ENCODE measurements at places on chromosomes 4 and X.

DNA sequence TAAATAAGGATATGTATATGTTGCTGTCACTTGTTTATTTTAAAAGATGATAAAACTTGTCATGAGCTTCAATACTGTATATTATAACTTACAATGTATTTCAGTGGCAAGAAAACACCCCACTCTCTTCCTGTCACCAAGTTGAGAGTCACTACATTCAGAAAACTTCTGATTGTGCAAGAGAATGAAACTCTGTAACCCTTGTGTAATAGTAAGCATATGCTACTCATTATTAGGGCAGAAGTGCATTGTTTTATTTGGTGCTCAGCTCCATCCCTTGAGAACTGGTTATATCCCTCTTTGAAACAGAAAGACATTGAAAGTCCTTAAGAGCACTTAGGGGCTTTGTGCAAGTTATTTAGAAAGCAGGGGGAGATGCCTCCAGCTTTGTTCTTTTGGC, 594.5 kb downstream of the ARAP2 start:
- no peak for DNase-seq

DNA sequence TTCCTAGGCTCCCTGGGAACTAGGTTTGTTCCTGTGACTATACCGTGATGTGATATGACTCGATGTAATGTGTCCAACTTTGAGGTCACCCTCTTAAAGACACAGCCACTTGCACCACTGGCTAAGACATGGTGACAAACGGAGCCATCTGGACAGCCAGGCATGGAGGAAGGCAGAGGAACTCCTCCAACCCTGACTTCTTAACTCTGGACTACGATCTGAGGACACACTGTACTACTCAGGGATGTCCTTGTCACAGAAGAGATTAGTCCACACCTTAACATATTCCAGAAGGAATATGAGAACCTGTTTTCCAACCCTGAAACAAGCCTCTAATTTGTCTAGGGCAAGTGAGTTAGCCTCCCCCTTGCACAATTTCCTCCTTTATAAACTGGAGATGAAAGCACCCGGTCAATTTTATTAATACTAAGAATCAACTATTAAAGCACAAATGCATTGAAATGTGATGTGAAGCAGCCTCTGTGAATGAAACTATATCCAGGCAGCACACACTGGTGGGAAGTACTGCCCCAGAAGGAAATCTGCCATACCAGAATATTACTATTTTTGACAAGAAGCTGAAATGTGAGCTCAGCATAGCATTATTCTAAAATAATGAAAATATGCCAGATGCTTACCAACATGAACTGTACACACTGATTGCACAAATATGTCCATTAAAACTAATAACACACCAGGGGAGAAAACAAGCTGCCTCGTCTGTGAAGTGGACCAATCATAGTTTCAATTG, 47.3 kb downstream of the TSPAN5 start:
- no peak for DNase-seq

DNA sequence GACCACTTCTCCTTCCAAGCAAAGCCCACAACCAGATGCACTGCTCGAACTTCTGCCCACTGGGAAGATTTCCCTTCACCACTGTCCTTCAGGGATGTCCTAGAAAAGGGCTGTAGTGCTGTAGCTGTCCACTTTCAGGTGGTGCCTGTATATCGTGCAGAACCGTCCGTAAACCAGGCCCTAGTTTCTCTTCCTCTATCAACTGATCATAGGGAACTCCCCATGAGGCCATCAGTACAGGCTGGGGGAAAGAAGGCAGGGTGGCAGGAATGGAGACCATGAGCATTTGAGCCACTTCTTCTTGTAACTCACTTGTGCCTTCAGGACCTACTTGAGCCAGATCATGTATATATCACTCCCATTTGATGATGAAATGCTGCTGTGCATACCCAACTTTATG, 57.3 kb upstream of the FAM9B start:
- DNase-seq, result no peak

- DNase-seq, result peak; percentile 32
Observed at GRCh38 chr4:76905521-76905920, 7.6 kb upstream of the SOWAHB start.

DNA sequence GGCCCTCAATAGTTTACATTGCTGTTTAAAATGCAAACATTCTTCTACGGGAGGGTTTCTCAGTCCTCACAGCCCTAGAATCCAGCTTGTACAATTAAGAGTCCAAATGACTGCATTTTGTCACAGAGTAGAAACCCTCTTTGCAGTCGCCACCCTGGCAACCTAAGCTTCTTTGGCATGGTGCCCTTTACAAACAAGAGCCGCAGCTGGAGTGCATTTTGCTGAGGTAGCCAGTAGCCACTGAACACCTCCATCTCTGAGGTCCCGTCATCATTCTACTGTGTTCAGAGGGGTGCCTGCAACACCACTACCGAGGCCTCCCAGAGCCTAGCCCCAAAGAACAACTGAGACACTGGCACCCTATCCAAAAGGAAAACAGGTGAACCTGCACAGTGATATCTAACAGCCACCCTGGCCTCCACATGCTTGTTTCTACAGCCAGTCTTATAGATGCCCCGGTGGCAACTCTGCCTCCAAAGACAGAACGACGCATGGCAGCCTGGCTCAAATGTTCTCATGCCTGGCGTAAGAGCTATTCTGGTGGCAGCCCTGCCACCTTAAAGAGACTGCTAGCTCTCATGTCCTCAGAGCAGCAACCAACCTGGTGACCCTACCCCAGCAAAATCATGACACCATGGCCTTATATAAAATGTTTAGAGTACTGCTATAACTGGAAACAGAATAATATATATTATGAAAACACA, 801.9 kb downstream of the TECRL start:
- no peak for DNase-seq

DNA sequence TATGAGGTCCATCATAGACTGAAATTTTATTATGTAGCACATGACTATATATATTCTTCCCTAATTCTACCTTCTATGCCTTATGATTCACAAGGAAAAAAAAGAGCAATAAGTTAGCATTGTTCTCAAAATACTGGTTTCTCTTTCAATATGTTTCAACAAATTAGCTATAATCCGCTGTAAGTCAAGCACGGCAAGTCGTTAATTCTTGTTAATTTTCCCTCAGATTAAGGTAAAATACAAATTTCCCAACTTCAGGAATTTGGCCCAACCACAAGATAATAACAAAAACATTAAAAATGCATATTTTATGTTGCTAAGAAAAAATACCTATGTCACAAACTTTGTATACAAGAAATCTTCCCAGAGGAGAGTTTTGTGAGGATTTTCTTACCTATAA, 296.5 kb upstream of the GALNTL6 start:
- no peak for DNase-seq

DNA sequence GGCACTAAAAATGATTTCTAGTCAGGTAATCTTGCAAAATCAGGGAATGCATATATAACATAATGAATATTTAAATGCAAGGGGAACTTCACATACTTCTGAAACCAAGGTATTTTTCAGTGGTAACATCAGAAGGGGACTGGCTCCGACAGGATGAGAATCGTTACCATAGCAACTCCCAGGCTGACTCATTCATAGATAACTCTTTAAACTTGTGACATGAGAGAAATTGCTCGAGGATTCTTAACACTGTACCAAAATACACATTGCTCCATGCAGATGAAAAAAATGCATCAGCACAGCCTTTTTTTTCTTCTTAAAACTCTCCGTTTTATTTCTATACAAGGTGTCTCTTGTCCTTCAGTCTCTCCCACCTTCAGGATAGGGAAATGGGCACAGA, 114.3 kb downstream of the GABRB1 start:
- DNase-seq, result peak; percentile 47

GRCh38 chr4:20676501-20677197, 23.6 kb upstream of the PACRGL start:
- no peak for DNase-seq

GRCh38 chrX:2468261-2469195, 32.2 kb downstream of the DHRSX start:
- DNase-seq, result no peak

DNA sequence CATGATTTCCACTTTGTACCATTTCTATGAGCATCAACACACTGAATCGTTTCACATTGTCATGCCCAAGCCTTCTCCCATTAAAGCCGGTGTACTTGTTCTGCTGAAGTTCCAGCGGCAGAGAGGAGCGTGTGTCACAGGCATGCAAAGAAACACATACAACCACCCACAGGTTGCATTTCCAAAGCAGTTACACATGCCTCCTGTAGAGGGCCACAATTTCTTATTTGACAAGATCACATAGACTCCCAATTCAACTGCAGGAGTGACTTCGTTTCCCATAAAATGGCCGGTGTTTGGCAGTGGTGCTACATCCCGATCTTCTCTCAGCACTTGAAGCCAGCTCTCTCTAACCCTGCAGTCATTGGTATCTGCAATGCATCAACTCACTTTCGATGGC, 992.6 kb downstream of the NLGN4X start:
- no peak for DNase-seq

DNA sequence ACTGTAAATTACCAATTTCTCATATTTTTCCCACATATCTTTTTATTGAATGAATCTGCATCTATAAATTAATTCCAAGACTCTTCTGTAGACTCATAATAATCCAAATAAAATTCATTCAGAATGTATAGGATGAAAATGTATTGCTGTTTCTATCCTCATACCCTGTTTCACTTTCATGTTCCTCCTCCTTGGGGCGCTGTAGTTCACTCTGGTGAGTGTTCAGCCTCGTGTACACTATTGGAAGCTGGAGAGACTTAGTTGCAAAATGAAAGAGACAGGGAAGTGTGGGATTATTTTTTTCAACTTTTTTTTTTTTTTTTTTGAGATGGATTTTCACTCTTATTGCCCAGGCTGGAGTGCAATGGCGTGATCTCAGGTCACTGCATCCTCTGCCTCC, 296.1 kb downstream of the TLL1 start:
- no peak for DNase-seq

DNA sequence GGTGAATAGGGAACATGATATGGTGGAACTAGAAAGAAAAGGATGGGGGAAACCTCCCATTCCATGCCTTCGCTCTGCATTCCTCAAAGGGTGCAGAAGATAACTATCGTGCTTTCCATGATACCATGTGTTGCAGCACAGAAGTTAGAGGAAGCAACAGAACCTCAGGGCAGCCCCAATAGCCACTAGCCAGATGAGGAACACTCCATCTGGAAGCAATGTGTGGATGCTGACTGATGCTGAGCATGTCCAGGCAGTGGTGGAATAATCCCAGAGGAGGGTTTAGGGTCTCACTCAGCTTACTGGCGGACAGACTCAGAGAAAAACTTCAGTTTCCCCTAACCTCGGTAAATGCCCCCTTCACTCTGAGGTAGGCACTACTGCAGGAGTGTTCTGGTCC, 7.5 kb downstream of the SMIM10 start:
- no peak for DNase-seq
